GM03348 (cell line): ENCODE measurements at places on chromosomes 5 and 9.

GRCh38 chr5:77239126-77239741, 28.8 kb downstream of the PDE8B start:
- peak; percentile 19 for DNase-seq

- DNase-seq = no peak
Observed at GRCh38 chr5:33328818-33329217, 111.9 kb upstream of the TARS1 start.

GRCh38 chr5:103362211-103362610, 103.6 kb downstream of the MACIR start:
- DNase-seq = no peak

DNA sequence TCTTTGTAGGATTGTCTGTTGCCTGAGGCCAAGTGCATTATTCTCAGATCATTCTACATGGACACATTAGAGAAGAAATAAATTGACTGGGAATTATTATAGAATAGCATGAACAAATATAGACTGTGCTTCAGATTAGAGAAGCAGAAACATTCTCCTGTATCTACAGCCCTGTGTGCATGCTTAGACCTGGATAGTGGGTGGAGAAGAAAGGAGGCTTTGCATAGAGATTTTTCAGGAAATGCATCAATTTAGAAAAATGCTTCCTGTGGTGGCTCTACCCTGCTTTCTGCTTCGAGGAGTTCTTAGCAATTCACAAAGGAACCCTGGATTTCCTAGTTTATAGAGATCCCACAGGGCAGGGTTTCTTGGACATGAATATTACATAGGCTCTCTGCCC, 66.7 kb downstream of the IRX1 start:
- no peak for DNase-seq

GRCh38 chr9:22111176-22111953, 102.3 kb upstream of the CDKN2B start:
- DNase-seq = no peak

- no peak for DNase-seq
Observed at GRCh38 chr5:3786891-3787430, 191.3 kb downstream of the IRX1 start.

GRCh38 chr5:149471406-149472183, 79.6 kb downstream of the CSNK1A1 start:
- peak; percentile 62 for DNase-seq
